ENCODE measurements at places on chromosomes 3 and 15.

GRCh38 chr3:69240651-69241568 is 118.5 kb upstream of the LMOD3 start:
- H3K27me3 ChIP-seq = no peaks in the 10 kb centered on the region
- H3K4me1 ChIP-seq = peaks cover 16% of the 10 kb centered on the region
- no peaks in the 10 kb centered on the region for H3K36me3 ChIP-seq
- DNase-seq = no peak
- peak overlapping the region; percentile 41 for H3K4me3 ChIP-seq

GRCh38 chr3:15576475-15576874 is 24.9 kb downstream of the HACL1 start:
- no peak for DNase-seq
- no peak overlapping the region for H3K27ac ChIP-seq
- H3K4me3 ChIP-seq = no peak overlapping the region
- no peaks in the 10 kb centered on the region for H3K27me3 ChIP-seq
- H3K36me3 ChIP-seq = peaks cover 7% of the 10 kb centered on the region

DNA sequence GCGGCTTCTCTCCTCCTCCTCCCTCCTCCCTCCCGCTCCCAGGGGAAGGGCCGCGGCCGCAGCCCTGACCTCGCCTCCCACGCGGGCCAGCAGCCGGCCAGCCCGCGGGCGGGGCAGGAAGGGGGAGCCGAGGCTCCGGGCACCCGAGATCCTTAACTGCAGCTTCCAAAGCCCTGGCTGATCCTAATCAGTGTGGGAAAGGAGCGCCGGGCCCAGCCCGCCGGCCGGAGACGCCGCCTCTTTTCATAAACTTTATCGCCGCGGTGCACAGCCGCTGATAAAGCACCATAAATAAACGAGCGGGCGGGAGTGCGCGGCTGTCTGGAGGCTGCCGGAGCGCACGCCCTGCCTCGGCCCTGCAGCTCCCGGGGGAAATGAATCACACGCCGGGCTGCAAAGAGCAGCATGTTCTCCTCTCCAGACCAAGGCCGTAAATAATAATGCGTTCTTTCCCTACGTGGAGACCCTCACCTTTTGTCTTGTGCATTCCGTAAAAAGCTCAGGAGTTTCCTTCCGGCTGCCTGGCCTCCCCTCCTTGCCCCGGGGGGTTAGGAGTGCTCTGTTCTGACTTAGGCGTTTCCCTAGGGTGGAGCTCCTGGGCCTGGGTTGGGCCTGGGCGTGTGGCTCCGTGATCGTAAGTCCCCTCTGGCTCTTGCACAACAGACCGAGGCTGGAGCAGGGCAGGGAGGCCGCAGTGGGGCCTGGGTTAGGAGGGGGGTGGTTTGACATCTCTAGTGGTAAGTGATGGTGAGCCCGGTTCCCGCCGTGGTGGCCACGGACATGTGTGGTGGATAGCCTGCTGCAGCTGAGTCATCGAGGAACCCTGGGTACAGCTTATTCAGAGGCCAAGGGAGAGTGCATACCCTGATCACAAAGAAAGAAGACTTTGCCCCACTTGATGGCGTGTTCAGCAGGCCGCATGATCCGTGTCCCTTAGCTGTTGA is 132.6 kb upstream of the HES1 start:
- no peaks in the 10 kb centered on the region for H3K27me3 ChIP-seq
- H3K4me1 ChIP-seq = no peaks in the 10 kb centered on the region
- DNase-seq = peak; percentile 64
- peak overlapping the region; percentile 75 for H3K4me3 ChIP-seq
- no peak overlapping the region for H3K27ac ChIP-seq

DNA sequence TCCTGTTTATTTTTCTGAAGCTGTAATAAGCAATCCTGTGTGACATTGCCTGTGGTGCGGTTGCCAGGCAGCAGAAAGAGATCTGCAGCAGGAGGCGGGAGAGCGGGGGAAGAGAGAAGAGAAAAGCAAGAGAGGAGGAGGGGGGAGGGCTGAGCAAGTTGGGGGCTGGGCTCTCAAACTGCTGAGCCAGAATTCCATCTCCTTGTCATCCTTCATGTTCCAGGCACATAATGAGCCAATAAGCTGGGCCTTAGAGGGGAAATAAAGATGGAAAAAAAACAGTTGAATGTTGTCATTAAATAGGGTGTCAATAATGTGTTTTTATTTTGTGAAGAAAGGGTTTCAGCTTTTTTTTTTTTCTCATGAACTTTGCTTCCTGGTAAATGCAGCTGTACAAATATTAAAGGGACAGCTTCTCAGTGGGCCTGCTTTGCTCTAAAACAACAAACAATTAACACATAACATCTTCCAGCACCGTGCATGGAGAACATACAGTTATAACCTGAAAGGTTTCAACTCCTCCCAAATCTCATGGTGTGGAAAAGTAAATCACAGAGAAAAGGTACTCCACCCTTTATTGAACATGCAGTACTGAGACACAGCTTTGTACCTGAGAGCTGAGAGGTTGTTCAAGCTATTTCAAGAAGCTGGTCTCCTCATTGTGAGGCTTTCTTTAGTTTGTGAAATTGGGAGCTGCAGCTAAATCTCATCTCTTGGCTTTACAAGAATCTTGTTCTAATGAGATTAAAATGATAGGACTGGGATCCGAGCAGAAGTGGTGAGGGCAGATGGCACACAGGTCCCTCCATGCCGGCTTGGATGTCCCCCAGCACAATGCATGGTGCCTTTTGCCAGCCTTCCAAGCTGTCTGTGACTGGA is 451.1 kb upstream of the KCNMB2 start:
- peaks cover 5% of the 10 kb centered on the region for H3K4me1 ChIP-seq
- no peak overlapping the region for H3K27ac ChIP-seq

DNA sequence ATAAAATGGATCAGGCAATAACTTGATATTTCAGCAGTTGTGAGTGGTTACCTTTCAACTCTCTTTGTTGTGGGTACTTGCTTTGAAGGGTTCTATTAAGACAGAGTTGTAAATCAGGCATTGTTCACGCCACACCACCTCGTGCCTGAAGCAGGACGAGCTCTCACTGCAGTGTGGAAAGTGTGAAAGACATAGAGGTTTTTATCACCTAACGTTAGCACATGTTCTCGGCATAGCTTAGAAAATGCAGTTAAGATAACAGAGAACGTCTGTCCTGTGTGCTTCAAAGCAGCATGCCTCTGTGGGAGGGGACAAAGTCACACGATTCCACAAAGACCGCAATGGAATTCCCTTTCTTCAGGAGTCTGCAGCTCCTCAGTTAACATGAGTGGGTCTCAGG is 7.8 kb downstream of the ADAMTS17 start:
- H3K4me1 ChIP-seq = 0 out of 2 replicates have a peak, but pooled peaks cover 2% of the 10 kb centered on the region
- H3K36me3 ChIP-seq = no peaks in the 10 kb centered on the region
- no peak overlapping the region for H3K4me3 ChIP-seq
- no peak overlapping the region for H3K27ac ChIP-seq
- DNase-seq = no peak

DNA sequence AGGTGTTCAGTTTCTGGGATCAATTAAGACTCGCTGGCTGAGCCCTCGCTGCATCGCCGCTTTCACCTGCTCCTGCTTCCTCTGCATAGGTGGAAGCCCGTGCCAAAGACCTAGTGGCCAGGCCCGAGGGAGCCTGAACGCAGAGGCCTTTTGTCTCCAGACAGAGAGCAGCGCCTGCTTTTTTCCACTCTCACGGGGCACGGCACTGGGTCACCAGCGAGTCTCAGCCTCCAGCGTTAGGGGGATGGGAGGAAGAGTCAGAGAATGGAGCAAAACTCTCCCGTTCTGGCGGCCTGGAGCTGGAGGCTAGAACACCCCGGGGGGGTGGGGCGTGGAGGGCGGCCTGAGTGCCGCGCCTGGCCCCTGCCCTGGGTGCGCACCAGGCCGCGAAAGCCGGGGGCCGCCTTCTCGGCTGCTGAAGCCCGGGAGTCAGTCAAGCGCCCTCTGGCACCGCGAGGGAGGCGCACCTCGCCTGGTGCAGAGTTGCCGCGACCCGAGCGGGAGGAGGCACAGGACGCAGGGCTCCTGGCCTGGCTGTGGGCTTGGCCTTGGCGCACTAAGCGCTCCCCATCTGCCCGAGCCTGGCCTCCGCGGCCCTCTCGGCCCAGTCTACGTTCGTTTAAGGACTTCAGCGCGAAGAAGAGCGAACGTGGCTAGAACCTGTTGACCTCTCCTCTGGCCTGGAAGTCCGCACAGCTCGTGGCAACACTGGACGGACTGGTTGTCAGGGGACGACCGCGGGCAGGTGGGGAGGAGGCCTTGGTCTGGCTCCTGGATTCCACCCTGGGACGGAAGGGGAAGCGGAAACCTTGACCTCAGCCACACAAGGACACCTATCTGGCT is 21.5 kb downstream of the NR2F2 start:
- H3K4me1 ChIP-seq = no peaks in the 10 kb centered on the region
- peaks cover 98% of the 10 kb centered on the region for H3K27me3 ChIP-seq
- no peak overlapping the region for H3K27ac ChIP-seq

- H3K27ac ChIP-seq = no peak overlapping the region
- peaks cover 5% of the 10 kb centered on the region for H3K4me1 ChIP-seq
- H3K36me3 ChIP-seq = peaks cover 18% of the 10 kb centered on the region
- H3K4me3 ChIP-seq = peak overlapping the region; percentile 99
- no peaks in the 10 kb centered on the region for H3K27me3 ChIP-seq
These were observed 643 bp downstream of the ABCC5 start for GRCh38 chr3:184016811-184017671.

GRCh38 chr3:131591394-131592014 is 88.7 kb upstream of the MRPL3 start:
- no peak overlapping the region for H3K4me3 ChIP-seq
- DNase-seq = no peak
- peaks cover 2% of the 10 kb centered on the region for H3K4me1 ChIP-seq
- H3K27ac ChIP-seq = no peak overlapping the region

DNA sequence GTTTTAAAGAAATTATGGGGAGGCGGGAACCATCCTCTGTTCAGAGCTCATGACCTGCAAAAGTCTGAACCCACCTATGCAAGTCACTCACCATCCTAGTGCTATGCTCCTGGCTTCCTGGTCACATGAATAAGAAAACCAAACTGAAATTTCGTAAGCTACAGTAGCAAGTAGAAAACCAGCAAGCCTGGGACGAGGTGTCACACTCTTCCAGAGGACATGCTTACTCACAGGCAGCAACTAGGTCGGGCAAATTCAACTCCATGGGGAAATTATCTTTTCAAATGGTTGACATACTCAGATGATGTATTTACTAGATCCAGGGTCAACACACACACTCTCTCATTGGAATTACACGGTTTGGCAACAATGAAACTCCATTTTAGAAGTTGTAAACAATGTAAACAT is 31.3 kb downstream of the LDHAL6B start:
- no peak overlapping the region for H3K4me3 ChIP-seq
- H3K27ac ChIP-seq = no peak overlapping the region
- no peak for DNase-seq
- peaks cover 2% of the 10 kb centered on the region for H3K36me3 ChIP-seq
- peaks cover 3% of the 10 kb centered on the region for H3K4me1 ChIP-seq

Measured in H9 (cell line).